ENCODE measurements at places on chromosomes 12 and 14. TPM values are rescaled to one million over a fixed set of nuclear protein-coding genes. Genes with fewer than 3 reads are reported as not detected.

DNA sequence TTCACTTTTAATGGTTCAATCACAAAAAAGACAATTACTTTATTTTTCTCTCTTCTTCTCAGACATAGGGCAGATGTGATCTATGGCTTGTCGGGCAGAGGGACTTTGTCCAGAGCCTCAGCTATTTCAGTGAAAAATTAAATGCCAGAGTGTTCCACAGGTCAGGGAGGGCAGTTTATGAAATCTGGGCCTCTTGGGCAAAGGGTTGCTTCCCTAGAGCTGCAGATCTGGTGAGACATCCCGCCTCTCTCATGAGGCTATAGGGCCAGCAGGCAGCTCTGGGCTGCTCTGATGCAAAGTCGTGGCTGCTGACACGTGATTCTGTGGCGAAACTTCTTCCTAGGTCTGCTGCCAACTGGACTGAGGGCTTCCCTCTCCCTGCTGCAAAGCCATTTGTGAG lies 6.0 kb downstream of the CLMN start:
- DNase-seq: no peak

- no peak for DNase-seq
These were observed 96.9 kb upstream of the TMPO start for GRCh38 chr12:98418357-98419075.

DNA sequence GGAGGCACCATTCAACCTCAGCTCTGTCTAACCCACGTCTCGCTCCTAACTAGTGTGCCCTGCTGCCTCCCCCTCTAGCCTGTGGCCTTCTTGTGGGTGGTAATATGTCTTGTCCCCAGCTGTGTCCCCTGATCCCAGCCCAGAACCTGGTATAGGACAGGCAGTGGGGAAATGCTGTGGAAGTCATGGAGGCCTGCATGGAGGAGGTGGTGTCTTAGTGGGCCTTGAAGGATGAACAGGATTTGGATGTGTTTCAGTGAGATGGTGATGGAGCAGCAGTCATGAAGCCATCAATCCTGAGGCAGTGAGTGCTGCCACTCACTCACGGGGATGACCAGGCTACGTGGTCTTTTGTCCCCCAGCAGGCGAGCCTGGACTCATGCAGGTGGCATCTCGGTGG lies 13.4 kb downstream of the PLBD2 start:
- DNase-seq: no peak

The LRRIQ1 gene
- not detected for total RNA-seq
